HEK293T (cell line): ENCODE measurements at places on chromosomes 2 and 18.

DNA sequence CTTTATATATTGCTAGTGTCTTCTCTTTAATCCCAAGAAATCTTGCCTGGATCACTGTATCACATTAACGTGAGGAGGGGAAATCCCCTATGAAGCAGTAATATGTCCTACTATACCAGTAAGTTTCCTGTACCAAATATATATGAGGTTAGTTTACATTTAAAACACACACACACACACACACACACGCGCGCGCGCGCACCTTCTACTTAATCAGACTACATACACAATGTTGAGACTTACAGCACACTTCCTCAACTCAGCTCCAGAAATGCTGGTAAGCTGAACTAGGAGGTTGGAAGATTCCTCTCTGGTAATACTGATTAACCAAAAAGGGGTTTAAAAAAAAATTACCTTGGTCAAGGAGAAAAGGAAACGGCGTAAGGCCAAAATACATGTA is 49.3 kb downstream of the USP34 start:
- DNase-seq: no peak

DNA sequence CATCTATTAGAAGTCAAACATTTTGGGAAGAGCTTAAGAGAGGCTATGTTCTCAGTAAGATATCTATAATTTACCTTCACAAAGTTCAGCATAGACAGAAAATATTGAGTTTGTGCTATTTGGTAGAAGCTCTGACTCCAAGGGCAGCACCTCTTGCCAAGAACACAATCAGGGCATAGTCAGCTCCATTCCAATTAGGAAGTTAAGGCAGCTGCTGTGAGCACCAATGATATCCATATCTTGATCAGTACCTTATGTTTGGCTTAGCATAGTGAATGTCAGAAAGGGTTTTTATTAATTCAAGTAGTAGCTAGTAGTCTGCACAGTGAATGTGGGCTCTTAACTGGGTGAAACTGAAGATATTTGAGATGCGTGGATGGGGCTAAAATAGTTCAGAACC is 86.4 kb upstream of the SPRED2 start:
- no peak for DNase-seq

DNA sequence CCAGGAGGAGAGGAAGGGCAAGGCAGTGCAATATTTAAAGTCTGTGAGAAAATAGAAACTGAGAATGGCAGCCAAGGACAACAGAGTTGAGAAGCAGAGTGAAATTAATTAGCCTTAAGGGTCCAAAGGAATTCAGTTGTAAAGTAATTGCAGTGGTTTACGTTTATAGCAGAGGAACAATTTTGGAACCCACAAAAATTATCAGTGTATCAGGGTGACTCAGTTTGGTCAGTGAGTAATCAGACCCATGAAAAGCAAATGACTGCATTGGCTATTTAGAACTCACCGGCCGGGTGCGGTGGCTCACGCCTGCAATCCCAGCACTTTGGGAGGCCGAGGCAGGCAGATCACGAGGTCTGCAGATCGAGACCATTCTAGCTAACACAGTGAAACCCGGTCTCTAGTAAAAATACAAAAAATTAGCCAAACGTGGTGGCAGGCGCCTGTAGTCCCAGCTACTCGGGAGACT is 245.8 kb upstream of the SLC39A10 start:
- no peak for DNase-seq

DNA sequence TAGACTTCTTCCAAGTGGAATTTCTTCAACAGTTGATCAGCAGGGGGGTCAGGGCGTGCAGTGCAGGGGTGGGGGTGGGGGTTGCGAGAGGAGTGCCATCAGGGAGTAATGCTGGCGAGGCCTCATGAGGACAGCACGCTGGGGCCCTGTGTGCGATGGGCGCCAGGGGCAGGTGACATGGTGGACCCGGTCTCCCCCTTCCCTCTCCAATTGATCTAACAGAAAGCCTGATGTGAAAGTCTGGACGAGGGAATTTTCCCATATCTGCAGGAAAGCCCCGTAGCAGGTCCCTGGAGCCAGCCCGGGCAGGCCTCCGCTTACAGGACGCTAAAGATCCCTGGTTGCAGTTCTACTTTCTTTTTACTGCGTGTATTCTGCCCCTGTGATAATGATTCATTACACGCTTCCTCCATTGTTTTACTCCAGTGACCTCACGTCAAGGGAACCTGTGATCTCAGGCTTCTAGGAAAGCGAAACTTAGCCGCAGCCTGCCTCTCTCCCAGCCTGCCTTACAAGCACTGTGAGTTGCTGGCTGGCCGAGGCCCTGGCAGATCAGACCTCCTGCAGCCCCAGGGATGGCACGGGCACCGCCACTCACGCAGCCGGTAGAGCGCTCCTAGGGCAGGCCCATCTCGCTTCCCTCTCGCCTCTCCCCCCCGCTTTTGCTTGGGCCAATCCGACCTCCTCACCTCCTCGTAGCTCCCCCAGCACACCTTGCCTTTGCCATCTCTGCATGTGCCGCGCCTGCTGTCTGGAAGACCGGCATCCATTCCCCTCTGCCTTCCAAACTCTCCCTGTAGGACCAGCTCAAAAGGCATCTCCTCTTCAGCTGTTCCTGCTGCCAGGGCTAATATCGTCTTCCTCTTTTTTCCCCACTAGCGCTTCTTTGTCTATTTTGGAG is 19.2 kb downstream of the NEURL3 start:
- DNase-seq: no peak

GRCh38 chr2:193348055-193348454 is 1153.3 kb upstream of the TMEFF2 start:
- no peak for DNase-seq

- DNase-seq: no peak
These were observed 806.4 kb upstream of the FANCL start for GRCh38 chr2:59047373-59047995.

- no peak for DNase-seq
These were observed 26.2 kb downstream of the MMADHC start for GRCh38 chr2:149561309-149561926.

GRCh38 chr2:151262629-151263028 is 966 bp upstream of the RBM43 start:
- no peak for DNase-seq

DNA sequence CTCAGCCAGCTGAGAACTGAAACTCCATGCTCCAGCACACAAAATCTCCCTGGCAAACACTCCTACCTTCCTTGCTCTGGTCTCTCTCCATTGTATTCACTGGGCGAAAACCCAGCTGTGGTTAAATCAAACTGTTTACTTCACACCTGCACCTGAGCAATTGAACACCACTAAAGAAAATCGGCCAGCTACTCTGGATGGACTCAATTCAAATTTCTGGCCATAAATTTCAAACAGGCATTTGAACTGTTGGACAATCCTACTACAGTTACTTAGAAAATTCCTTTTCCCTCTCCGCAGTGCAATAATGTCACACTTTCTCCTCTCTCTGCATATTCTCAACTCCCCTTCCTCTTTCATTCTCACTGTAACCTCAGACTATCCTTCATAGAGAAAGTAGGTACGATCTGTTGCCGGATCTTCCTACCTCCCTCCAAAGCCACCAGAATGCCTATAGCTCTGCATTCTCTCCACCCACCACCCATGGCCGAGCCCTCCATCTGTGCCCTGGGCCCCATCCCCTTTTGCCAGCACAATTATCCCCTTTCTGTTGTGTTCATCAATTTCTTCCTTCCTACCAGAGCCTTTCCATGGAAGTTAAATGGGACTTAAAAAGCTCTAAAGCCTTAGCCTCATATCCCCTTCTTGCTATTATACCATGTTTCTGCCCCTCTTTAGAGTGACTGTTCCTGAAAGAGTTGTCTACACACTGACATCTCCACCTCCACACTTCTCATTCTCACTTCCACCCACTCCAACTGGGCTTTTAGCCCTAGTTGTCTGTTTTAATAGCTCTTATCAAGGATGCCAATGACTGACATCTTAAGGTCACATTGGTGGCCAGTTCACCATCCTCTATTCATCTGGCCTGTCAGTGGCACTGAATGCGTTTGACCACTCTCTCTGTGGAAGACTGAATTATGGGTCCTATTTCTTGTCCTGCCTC is 127.5 kb upstream of the SLC1A4 start:
- no peak for DNase-seq

DNA sequence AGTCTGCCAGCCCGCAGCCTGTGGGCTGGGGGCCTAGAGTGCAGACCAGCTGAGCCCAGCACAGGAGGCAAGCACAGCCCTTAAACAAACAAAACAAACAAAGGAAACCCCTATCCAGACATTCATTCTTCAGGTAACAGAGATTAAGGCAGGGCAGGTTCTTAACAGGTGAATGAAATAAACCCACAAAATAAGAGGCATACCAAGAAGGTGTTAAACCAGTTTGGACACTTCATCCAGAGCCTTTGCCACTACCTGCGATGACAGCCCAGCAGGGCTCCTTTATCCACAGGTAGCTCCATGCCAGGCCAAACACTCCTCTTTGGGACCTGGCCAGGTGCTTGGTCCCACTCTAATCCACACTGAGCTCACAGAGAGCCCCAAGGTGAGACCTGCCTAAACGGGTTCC is 209.7 kb upstream of the SIX2 start:
- DNase-seq: no peak
